ENCODE measurements at places on chromosomes 12 and 14.

- peak; percentile 87 for DNase-seq
These were observed 65.1 kb downstream of the PCNX1 start for GRCh38 chr14:70972107-70972976.

DNA sequence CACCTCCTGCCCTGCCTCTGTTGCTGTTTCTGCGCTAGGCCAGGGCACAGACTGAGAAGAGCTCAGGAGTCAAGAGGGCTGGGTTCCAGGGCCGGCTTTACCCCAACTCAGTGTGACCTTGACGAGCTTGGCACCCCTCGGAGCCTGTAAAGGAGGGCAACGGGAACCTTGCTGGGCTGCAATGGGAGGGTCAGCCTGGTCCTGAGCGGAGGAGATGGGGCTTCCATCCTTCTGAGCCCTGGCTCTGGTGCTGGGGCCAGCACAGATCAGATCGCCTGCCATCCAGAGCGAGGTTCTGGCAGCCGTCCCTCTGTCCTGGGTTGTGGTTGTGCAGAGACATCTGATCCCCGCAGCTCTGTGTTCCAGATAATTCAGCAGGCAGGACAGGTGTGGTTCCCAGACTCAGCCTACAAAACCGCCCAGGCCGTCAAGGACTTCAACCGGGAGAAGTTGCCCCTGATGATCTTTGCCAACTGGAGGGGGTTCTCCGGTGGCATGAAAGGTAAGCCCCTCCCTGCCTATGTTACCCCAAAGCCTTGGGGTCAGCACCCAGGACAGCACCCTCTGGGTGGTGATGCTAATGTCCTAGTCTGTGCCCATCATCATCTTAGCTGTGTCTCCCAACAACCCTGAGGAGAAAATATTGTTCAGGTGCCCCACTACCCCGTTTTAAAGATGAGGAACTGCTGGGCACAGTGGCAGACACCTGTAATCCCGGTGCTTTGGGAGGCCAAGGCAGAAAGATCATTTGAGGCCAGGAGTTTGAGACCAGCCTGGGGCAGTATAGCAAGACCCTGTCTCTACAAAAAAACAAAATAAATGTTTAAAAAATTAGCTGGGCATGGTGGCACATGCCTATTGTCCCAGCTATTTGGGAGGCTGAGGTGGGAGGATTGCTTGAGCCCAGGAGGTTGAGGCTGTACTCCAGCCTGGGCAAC, 50.2 kb downstream of the FOXN4 start:
- DNase-seq: no peak

DNA sequence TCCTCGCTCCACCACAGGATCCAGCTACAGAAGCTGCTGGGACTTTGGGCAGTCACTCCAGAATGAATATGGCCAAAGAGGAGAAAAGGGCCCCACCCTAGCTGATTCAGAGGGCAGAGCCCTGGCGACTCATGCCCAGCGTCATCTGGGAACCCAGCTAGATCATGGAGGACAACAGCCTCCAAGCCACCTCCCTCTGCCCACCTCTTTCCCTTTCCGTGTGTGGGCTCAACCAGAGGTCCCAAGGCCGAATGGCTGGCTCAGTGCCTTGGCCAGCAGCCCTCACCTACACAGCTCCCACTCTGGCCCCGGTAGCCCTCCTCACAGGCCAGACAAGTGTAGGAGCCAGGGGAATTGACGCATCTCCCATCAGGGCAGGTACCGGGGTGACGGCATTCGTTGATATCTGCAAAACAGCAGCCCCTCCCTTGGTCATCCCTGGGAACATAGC, 17.4 kb downstream of the ISCA2 start:
- DNase-seq: peak; percentile 26

DNA sequence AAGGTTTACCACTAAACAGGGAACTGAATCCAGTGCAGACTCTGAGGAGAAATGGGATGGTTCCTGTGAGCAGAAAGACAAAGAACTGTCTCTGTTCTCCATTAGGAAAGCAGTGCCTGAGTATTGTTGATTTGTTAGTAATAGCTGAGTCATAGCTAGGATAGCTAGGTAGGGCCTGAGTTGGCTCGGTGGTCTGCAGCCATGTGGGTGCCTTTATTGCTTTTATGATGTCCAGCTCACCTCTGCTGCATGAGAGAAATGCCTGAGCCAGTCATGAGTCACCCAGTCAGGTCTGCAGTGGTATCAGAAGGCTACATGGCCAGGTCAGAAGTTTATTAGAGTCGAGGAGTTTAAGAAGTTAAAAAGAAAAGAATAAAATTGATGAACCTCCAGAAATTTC, 24.2 kb downstream of the TRHDE start:
- DNase-seq: no peak

DNA sequence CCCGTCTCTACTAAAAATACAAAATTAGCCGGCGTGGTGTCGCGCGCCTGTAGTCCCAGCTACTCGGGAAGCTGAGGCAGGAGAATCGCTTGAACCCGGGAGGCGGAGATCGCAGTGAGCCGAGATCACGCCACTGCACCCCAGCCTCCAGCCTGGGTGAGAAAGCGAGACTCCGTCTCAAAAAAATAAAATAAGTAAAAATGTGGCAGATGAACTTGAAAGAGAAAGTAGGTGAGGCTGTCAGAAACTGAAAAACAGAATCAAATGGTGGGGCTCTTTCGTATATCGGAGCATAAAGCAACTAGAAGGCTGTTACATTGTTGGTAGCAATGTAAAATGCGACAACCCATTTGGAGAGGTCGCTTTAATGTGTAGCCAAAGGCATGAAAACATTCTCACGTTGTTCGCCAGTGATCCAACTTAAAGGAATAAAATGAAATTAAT, 767 bp upstream of the CCNT1 start:
- DNase-seq: peak; percentile 9

DNA sequence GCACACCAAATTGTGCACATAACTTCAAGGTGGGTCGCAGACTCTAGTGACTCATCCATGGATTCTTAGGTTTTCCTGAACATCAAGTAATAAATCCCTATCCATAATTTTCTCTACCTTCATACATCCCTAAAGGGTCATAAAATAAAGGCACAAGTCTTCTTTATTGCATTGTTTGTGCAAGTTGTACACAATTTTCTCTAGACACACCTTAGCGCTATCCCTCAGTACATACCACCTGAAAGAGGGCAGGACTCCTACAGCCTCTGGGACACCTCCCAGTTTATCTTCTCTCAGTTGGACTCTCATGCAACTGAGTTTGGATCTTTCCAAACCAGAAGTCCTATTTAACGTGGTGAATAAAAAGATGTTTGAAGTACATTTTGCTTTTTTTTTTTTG, 168.5 kb upstream of the BMP4 start:
- DNase-seq: no peak

GRCh38 chr14:53450871-53451270, 297.7 kb upstream of the DDHD1 start:
- no peak for DNase-seq

DNA sequence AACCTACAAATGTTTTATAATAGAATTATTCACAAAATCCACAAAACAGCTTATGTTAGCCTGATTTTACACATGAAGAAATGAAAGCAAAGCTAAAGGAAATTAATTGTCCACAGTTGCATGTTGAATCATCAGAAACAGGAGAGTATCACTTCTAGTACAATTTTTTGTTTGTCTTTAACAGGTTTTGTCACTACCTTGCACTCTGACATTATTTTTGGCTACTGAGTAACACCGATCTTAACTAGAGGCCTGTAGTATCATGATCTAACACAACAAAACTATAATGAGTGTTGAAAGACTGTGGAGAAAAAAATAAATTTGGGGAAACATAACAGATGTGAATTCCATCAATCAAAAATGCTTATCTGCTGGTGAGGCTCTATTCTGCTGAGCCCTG, 60.1 kb downstream of the TAOK3 start:
- no peak for DNase-seq

DNA sequence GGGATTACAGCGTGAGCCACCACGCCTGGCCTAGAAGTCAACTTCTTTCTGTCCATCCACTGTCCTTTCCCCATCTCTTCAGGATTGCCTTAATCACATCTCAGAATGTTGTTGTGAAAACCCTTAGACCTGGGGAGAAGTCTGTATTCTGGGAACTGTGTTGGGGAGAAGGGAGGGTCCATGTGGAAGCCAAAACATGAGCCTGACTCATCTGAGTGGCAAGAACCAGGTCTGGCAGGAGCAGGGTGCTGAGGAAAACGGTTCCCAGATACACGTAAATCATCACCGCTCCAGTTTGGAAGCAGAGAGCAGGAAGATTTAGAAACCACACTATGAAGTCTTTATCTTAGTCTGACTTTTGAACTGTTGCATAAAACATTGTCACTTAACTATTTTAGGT, 245.6 kb upstream of the RGS6 start:
- DNase-seq: peak; percentile 68

DNA sequence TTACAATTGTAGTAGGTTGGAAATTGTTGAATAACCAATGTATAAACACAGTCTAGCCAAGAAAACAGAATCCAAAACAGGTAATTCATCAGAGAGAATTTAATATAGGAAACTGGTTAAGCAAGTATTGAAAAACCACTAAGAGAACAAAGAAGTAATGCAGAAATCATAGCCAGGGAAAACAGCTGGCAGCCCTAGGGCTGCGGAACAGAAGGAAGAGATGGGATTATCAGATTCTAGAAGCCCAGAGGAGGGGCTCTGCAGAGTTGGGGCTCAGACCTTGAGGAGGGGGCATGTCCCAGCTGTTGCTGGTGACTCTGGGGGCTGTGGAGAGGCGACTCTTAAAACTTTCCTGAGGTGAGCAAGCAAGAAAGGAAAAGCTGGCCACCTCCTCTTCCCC, 49.4 kb downstream of the CD9 start:
- DNase-seq: no peak

DNA sequence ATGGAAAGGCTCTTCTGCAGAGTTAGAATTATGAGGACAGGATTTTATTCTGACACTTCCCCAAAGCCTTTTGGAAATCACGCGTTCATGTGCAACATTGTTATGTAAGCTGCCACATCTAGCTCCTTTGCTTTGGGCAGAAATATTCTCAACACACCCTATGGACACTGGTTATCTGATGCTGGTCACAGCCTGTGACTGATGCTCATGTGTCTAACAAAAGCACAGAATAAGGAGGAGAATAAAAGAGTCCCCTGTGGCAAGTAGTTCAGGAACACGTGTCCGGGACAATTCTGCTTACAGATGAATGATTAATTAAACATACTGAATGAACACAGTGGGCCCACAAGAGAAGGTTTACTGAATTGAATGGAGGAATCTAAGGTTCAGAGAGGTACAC, 22.1 kb downstream of the FOXN3 start:
- no peak for DNase-seq

DNA sequence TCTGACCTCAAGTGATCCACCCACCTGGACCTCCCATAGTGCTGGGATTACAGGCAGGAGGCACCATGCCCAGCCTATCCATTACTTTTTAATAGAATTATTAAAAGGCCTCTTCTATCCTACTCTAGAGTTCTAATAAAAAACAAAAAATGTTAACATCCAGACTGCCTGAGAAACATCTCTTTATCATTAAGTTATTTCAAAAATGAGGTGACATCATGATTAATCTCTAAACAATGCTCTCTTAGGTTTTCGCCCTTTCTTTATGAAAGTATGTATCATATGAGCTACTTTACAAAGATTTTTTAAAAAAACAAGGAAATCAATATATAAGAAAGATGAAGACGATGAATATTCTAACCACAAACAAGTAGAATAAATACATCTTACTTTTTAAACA, 52.6 kb downstream of the FGD6 start:
- no peak for DNase-seq

- DNase-seq: no peak
These were observed 7.0 kb downstream of the ADCY6 start for GRCh38 chr12:48781750-48782456.

GRCh38 chr12:54321363-54321762, 3.6 kb upstream of the COPZ1 start:
- DNase-seq: no peak

GRCh38 chr12:31474751-31475150, 116.2 kb downstream of the DENND5B start:
- DNase-seq: no peak

DNA sequence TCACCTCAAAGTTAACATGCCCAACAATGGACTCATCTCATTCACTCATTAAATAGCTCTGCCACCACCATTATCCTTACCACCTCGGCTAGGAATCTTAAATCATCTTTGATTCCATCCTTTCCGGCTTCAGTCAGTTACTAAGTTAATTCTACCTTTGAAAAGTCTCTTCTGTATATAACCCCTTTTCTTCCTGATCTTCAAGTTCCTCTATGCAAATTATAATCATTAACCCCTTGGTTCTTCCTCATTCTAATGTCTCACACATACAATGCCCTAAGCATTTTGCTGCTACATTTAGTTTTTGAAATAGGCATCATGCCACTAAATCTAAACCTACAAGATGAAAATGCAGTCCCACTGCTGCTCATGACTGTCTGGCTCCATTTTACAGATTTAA, 51.6 kb downstream of the ATP2B1 start:
- DNase-seq: no peak

DNA sequence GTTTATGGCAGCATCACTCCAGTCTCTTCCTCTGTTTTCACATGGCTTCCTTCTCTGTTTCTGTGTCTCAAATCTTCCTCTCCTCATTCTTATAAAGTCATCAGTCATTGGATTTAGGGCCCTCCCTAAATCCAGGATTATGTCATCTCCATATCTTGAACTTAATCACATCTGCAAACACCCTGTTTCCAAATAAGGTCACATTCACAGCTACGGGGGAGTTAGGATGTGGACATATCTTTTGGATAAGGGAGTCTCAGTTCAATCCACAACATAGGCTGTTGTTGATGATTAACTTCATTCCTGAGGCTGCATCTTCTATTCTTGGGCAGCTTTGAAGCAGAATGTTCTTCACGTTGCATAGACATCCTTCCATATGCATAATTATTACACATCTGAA, 40.3 kb upstream of the NTF3 start:
- peak; percentile 52 for DNase-seq

GRCh38 chr14:96294246-96294645, 38.2 kb downstream of the BDKRB1 start:
- DNase-seq: no peak

- DNase-seq: no peak
These were observed 4.8 kb downstream of the TXNDC16 start for GRCh38 chr14:52547526-52547925.

DNA sequence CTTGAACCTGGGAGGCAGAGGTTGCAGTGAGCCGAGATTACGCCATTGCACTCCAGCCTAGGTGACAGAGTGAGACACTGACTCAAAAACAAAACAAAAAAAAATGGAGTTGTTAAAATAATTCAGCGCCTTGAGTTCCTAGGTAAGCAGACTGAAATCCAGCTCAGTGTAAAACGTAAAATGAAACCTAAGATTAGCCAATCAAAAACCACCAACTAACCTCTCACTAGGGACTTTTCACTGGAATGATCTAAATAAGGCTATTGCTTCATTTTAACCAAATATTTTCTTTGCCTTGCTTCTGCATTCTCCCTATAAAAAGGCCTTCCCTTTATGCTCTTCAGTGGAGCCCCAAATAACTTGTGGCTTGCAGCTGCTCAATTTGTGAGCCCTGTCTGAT, 91.6 kb upstream of the HIF1A start:
- no peak for DNase-seq

DNA sequence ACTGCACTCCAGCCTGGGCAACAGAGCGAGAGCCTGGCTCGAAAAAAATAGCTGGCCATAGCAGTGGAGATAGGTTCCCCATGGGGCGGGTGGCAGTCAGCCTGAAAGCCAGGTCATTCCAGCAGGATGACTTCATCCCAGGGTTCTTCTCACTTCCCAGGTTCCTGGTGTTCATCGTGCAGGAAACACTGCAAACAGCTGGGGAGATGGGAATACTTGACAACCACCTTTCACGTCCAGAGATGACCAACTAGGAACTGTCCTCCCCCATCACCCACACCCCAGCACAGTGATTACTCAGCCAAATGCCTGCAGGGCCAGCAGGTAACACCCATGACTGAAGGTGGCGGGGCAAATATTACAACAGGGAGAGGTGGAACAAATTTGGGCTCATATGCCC, 1.7 kb downstream of the VSIG10 start:
- no peak for DNase-seq
